ENCODE measurements at places on chromosomes 7 and 10.

DNA sequence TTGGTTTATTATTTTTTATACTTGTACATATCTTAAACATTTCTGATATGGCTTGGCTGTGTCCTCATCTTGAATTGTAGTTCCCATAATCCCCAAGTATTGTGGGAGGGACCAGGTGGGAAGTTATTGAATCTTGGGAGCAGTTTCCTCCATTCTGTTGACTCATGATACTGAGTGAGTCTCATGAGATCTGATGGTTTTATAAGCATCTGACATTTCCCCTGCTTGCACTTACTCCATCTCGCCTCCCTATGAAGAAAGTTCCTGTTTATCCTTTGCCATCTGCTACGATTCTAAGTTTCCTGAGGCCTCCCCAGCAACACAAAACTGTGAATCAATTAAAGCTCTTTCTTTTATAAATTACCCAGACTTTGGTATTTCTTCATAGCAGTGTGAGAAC is 207.7 kb downstream of the TPK1 start:
- DNase-seq = no peak

DNA sequence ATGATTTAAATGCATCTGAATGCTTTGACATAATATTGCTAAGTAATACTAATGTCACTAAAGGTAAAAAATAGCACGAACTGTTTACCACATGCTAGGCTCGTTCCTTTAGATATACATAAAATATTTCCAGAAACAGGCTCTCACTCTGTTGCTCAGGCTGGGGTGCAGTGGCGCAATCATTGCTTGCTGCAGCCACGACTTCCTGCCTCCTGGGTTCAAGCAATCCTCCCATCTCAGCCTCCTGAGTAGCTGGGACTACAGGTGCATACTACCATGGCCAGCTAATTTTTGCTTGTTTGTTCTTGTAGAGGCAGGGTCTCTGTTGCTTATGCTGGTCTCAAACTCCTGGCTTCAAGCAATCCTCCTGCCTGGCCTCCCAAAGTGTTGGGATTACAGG is 183.3 kb downstream of the SGMS1 start:
- DNase-seq = no peak

DNA sequence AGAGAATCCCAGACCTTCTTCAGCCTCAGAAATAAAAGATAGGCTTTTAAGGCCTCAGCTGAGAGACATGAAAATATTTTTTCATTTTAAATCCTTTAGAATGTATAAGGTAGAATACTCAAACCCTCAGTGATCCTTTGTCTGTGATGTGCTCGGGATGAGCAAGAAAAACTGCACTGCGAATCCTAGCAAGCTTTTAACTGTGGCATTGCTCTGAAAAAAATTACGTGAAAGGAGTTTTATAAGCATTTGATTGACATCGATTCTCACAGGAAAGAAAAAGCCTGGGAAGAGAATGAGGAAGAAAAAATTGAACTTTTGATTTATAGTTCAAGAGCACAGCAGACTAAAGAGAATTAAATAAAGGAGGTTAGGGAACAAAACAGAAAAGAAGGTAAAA is 120.0 kb downstream of the TMEM168 start:
- no peak for DNase-seq

DNA sequence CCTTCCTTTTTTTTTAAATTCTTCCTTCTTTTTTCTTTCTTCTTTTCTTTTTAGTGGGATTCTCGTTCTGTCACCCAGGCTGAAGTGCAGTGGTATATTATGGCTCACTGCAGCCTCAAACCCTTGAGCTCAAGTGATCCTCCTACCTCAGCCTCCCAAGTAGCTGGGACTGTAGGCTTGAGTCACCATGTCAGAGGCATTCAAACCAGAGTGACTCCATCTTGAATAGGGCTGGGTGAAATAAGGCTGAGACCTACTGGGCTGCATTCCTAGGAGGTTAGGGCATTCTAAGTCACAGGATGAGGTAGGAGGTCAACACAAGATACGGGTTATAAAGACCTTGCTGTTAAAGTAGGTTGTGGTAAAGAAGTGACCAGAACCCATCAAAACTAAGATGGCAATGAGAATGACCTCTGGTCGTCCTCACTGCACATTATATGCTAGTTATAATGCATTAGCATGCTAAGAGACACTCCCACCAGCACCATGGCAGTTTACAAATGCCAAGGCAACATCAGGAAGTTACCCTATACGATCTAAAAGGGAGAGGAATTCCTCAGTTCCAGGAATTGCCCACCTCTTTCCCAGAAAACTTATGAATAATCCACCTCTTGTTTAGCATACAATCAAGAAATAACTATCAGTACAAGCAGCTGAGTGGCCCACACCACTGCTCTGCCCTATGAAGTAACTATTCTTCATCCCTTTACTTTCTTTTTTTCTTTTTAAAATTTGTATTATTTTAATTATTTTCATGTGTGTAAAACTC is 99.0 kb upstream of the ITGB1 start:
- DNase-seq = no peak

DNA sequence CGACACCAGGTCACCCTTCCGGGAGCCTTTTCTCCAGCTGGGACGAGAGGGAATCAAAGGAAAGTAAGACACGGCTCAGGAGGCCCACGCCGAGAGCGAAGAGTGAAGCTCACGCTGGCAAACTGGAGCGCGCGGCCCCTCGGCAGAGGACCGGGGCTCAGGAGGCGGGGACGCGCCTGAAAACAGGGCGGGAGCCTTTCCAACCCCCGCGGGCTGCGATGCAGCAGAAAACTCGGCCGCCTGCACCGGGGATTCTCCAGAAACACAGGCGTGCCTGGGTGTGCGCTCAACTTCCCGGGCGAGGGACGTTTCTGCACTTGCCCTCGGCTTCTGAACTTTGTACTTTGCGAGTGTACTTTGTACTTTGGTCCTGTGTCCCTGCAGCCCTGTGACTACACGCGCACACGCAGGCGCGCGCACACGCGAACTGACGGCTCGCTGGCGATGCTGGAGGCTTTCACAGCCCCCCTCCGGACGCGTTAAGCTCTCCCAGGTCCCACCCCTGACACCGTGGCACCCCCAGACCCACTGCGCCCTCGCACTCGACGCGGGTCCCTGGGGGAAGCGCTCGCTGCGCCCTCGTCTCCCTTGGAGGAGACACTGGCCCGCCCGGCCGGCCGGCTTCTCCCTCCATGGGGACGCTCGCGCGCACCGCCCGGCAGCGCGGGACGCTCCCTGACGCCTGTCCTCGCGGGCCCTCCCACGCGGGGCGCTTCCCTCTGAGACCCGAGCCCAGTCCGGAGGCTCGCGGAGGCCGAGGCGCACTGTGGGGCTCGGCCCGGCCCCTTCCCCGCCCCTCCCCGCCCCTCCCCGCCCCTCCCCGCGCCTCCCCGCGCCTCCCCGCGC is 588 bp upstream of the PAOX start:
- no peak for DNase-seq
